Suppressor macrophage (primary cell): ENCODE measurements at places on chromosomes 7 and 10.

GRCh38 chr10:25047088-25047487, 30.7 kb downstream of the THNSL1 start:
- no peak for DNase-seq

GRCh38 chr7:158655931-158656441, 48.6 kb downstream of the NCAPG2 start:
- no peak for DNase-seq

- DNase-seq = no peak
Observed at GRCh38 chr7:36054637-36055036, 98.4 kb upstream of the EEPD1 start.

DNA sequence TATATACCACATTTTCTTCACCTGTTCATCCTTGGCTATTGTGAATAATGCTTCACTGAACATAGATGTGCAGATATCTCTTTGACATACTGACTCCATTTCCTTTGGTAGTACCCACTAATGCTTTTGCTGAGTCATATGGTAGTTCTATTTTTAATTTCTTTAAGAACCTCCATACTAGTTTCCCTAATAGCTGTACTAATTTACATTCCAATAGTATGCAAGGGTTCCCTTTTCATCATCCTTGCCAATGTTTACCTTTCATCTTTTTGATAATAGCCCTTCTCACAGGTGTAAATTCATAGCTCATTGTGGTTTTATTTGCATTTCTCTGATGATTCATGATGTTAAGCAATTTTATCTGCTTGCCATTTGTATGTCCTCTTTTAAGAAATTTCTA, 159.9 kb downstream of the CALCR start:
- no peak for DNase-seq

DNA sequence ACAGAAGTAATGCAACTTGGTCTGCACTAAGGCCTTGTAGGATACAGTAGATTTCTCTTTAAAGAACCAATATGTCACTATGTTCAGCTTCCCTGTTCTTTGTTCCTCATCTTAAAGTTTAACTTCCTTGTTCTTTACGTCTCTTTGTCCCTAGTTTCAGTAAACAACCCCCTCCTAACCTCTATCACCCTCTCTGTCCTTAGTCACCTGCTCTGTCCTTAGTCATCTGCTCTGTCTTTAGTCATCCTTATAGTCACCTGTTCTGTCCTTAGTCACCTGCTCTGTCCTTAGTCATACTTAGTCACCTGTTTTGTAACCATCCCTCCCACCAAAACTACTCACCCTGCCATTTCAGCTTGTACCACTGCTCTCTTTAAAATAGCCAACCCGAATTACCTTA, 144.6 kb upstream of the TMEM106B start:
- peak; percentile 86 for DNase-seq

- DNase-seq = no peak
Observed at GRCh38 chr7:71793251-71793650, 618.9 kb downstream of the CALN1 start.

DNA sequence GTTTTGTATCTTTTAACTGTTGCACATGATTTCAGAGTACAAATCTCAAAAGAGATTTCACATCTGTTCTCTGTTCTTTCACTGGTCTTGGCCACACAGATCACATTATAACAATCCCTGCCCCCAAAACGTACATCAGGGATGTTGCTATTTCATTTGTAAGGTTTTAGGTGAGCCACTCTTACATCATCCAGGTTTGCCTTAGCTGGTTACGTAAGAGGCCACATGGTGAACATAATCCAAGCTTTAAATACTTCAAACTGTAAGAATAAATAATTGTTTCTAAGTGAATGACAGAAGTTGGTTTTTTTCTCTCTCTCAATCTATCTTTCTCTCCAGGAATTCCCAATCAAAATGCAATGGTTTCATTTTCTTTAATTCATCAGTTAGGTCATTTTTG, 245.9 kb upstream of the HGF start:
- no peak for DNase-seq

- no peak for DNase-seq
Observed at GRCh38 chr10:70613941-70614340, 11.4 kb upstream of the PRF1 start.

GRCh38 chr10:110077436-110078130, 69.8 kb downstream of the ADD3 start:
- DNase-seq = peak; percentile 80

- no peak for DNase-seq
Observed at GRCh38 chr7:135940077-135941075, 36.8 kb downstream of the MTPN start.

DNA sequence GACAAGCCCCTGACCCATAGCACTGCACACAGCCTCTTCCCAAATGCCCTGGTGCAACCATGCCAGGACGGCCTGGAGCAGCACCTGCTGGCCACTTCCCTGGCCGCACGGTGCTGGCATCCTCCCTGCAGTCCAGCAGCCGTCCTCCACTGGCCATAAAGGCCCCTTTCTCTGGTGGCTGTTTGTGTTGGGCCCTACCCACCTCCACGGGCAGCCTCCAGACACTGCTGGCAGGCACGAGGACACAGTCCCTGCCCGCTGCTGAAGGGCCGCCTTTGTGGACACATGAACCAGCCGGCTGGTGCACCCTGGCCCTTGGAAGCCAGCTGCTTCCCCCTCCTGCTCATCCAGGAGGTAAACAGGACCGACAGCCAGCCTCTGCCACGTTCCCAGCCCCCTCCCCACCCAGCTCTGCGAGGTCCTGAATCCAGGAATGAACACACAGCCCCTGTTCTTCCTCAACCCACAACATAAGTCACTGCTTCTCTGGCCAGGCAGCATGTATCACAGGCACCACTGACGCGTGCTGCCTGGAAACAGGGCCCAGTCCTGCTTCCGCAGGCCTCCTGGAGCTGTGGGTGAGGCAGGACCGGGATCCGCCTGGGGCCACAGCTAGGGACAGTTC, 43.8 kb downstream of the SPOCK2 start:
- DNase-seq = no peak

DNA sequence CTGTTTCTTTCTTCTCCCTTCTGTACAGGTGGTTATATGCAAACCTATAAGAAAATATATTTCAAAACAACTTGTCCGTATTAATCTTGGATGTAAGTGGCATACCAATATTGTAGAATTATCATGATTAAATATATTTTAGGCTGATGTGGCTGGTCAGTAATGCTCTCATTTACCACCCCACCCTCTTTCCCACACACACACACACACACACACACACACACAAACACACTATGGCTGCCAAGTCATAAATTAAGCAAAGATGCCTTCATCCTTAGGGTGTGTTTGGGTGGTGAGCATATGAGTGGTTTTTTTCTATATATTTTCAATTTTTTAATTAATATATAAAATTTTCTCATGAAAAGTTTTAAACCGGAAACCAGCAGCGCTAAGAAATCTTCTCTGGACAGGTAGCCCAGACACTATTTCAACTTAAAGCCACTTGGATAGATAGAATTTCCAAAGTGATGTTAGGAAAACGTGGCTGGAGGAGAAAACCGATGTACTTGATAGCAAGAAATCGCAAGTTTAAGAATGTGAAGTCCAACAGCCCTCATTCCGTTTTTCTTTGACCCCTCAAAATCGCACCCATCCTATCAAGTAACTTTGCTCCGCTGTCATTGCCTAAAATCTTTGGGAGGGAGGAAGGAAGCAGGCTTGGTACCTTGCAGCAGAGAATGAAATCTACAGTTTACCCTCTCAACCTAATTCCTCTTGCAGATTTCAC, 171.7 kb downstream of the FAM107B start:
- DNase-seq = no peak

- DNase-seq = no peak
Observed at GRCh38 chr7:75042286-75042685, 31.3 kb downstream of the RCC1L start.

DNA sequence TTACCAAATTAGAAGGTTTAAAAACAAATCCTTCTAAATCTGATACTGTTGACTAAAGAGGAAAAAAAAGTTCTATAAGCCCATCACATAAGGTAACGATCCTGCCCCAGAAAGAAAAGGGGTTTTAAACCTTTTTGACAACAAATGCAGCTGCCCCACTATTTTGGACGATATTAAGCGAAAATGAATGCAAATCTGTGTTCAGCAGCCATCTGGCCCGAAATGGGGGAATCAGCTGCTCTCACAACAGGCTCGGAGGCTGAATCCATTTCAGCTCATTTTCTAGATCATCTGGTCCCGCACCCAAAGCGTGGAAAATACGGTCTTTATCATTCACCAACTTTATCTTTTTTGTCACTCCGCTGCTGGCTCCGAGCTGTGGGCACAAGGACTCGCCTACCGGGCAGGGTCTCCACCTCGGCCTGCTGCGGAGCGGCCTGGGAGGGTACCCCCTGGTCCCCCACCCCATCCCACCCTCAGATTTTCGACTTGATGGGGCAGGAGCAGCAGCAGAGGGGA, 2.4 kb upstream of the EBF3 start:
- DNase-seq = no peak

GRCh38 chr7:81447351-81447952, 322.4 kb downstream of the HGF start:
- peak; percentile 47 for DNase-seq

DNA sequence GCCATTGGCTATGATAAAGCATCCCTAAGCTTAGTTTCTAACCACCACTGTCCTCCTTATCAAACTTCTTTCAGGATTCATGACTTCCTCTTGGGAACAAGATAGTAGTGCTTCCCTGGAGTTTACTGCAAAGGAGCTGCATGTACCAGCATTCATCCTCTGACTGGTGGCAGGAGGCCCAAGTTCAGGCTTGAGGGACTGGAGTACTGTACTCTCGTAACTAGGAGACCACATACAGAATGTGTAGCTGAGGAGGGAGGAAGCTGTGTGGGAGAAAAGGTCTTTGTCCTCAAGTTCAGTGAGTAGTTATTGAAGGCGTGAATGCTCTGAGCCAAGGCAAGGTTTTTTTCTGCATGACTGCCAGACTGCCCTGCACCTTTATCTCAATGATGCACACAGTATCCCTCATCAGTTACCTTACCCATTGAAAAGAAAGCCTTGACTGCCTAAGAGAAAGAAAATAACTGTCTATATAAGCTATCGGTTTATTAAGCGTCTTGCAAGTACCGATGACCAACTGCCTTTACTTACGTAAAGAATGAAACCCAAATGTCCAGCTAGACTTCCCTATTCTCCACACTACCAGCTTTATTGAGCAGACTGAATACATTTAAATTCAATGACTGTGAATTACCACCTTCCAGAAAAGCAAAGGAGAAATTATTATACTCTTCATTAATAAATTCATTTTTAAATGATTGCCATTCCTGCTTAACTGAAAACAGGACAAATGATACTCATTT, 12.8 kb downstream of the SCRN1 start:
- peak; percentile 20 for DNase-seq

GRCh38 chr10:36336315-36336714, 694.2 kb upstream of the FZD8 start:
- DNase-seq = no peak

- no peak for DNase-seq
Observed at GRCh38 chr10:125742465-125742864, 23.0 kb downstream of the EDRF1 start.

DNA sequence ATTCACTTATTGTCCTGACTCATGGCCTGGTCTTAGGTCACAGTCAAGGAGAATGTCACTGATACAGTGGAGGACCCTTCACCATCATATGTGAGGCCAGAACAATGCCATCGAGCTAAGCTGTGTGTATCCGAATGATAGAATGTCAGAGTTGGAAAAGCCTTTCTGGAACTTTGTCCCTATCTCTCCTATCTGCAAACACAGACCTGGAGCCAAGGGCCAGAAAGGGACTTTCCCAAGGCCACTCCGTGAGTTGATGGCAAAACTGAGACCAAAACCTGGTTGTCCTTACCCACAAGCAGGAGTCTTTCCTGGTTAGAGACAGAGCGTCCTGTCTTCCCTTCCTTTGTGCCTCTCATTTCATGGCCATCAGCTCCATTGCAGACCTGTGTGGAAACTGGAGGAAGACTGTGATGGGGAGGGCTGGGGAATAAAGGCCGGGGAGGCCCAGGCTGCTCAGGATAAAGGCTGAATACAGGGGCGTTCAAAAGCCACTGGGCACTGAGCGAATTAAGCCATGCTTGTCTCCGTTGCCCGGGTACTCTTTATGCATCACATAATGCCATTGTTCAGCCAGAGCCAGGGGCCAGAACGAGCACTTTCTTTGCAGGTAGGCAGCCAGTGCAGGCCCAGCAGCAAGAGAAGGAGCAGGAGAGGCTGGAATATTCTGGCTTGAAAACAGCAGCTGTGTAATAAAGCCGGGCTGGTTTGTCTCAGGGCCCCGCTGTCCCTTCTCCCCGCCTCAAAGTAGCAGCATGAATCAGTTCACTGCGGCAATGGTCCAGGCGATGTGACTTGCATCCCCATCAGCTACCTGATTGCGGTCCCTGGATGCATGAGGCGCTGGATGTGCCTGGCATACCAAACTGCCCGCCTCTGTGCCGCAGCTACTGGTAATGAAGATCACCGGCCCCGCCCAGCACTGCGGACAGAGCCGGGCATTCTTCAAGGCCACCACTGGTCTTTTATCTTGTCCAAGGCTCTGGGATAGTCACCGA, 143.0 kb downstream of the RPS24 start:
- DNase-seq = no peak

DNA sequence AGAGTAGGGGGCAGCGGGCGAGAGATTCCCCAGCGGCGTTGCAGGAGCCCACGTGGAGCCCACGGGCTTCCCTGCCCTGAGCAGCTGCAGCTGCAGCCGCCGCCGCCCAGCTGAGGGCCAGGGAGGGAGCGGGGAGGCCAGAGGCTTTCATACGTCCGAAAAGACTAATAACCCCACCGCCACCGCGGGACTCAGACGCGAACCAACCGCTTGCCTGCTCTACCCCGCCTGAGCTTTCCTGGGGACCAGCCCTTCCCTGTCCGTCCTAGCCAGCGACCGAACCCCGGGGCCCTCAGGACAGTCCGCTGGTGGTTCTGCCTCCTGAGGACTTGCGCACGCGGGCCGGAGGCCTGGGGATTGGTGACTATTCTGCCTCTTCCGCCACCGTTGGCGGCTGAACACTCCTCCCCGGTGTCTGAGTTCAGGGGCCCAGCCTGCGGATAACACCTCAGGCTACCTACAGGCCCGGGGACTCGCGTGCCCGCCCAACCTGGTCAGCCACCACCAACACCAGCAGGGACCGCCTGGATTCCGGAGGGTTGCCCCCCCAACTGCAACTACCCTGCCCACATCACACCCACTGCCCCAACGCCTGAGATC, 18.4 kb downstream of the IFT22 start:
- DNase-seq = no peak

DNA sequence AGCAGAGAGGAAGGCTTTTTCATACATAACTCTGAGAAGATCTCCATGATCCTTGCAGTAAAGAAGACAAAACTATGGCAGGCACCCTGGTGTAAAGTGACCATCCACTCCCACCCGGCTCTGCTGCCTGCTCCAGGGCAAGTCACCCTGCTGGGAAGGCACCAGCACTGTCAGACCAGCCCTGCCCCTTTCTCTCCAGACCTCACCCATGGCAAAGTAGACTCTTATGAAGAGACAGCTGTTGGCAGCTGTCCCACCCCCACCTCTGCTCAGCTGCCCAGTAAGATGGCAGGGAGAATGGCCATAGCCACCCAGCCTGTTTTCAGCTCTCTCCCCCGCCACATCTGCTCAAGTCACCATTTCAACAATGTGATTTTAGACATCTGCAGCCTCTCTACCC, 8.6 kb upstream of the ZMIZ2 start:
- no peak for DNase-seq

- DNase-seq = no peak
Observed at GRCh38 chr7:5671046-5671445, 110.4 kb downstream of the RNF216 start.

- DNase-seq = no peak
Observed at GRCh38 chr7:75716992-75717626, 21.6 kb downstream of the HIP1 start.
